ENCODE measurements at places on chromosomes 6 and 20.

DNA sequence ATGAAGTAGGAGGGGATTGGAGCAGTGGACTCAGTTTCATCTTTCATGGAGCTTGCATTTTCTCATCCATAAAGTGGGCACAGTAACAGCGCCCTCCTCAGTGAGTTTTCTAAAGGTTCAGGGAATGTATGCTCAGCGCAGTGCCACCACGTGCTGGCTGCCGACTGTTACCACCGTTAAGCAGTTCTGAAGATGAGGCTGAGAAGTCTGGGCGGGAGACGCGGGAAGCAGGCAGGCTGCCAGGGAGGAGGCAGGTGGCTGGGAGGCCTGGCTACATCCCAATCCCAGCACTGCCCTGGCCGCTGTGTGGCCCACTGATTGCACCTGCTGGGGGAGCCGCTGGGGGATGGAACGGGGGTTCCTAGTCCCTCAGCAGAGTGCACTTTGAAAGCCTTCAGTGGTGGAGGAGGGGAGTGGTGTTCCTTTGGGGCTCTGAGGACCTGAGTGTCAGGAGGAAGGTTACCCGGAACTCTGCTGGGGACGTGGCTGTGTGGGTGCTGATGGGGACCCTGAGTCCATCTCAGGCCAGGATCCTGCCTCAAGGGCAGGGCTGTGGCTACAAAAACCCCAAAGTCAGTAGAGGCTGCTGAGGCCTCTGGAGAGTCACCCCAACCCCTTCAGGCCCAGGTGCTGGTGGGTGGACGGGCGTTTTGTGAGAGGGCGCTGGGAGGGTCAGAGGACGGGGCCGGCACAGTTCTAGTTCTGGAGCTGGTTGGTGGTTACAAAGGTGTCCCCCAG, 28.0 kb upstream of the PHACTR3 start:
- DNase-seq = no peak

GRCh38 chr6:137793805-137794515, 73.1 kb upstream of the TNFAIP3 start:
- DNase-seq = no peak

GRCh38 chr6:109255087-109255486, 127.2 kb downstream of the CD164 start:
- no peak for DNase-seq

DNA sequence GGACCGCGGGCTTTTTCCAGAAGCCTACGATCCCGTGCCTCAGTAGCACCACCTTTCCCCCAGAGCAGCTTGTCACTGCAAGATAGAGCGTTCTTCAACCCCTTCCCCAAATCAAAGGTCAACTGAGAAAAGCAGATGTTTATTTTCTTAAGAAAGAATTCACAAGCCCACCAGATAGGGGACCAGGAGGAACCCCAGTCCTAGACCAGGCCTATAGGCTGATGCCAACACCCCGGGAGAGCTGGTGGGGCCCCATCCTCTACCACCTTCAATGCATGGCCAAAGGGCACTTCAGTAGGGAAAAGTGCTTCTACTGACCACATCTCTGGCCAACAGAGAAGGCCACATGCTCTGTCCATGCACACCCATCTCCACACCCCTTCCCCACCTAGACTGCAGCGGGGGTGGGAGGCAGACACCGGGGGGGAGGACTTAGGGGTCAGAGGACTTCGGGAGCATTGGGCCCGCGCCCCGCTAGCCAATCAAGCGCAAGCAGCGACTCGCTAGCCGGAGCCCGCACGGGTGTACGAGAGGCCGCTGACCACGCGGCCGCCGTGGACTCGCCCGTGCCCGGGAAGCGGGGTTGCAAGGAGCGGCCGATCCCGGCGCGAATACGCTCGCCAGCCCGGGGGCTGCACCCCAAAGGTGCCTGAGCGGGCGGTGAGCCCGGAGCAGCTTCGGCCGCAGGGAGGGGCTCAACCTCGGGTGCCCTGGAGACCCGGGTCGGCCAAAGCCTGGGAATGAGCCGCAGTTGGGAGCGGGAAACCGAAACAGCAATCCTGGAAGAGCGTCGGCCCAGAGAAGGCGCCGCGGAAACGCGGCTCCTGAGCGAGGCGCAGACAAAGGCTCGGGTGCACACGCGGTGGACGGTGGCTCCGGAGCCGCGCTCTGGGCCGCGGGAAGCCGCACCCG, 2.8 kb downstream of the PDE10A start:
- no peak for DNase-seq

GRCh38 chr6:139905404-139906052, 531.1 kb upstream of the CITED2 start:
- no peak for DNase-seq

- no peak for DNase-seq
These were observed 114.4 kb upstream of the MLN start for GRCh38 chr6:33918175-33918695.

DNA sequence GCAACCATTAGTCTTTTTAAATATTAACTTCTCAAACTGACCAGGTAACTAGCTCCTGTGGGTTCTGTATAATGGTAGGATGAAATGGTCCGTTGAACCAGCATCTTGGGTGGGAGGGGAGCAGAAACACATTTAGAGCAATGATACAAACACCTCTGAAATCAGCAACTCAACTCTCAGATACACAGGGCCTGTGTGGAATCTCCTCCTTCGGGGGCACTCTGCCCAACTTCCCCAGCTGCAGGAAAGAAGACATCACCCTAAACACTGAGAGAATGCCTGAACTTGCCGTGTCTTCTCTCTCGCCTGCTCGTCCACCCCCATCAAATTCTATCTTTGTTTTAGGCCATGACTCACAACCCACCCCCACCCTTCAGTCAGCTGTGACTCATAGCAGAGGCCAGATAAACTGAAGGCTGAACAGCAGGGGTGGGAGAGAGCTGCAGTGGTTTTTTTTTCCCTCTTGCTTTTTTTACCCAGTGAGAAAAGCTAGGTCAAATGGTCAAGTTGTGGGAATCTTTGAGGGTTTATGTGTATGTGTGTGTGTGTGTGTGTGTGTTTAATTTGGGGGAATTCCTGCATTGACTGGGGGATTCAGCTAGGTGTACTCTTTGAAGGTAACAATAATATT, 593.4 kb upstream of the JAG1 start:
- DNase-seq = no peak

DNA sequence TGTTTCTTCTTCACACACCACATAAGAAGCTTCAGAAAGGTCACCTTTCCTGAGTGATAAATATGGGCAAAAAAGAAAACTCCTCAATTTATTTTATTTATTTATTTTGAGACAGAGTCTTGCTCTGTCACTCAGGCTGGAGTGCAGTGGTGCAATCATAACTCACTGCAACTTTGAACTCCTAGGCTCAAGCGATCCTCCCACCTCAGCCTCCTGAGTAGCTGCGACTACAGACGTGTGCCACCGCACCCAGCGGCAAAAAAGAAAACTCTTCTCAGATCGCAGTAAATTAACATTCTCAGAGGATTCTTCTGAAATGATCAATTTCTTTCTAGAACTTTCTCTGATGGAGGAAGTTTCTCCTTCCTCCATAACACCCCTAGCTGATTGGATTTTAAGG, 111.2 kb downstream of the TRERF1 start:
- DNase-seq = no peak

- no peak for DNase-seq
These were observed 616 bp downstream of the TUBB start for GRCh38 chr6:30720738-30721197.

DNA sequence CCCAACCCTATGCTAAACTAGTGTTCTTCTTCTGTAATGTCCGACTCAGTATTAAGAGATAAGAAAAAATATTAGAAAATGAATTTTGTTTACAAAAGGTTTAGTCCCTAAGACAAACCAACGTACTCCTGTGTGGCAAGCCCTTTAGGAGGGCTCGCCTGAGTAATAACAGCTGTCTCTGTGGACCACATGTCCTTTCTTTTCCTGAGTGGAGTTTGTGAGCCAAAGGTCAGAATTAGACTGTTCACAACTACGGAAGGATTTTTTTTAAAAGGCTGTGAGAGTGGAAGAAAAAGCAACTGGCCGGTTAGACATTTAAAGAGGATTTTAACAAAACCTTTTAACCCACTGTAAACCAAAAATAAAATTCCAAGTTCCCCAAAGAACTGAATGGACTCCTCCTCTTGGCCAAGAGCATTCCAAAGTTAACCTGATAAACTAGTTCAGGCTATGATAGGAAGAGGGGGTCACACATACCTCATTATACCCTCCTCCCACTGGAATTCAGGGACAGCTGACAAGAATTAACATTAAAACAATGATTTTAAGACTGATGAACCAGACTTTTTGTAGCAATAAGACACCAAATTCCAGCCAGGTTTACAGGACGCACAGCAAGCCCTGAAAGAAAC, 43.5 kb downstream of the FAM184A start:
- no peak for DNase-seq

- DNase-seq = no peak
These were observed 25.6 kb downstream of the SIRPA start for GRCh38 chr20:1920826-1921225.

GRCh38 chr6:93992976-93993375, 573.6 kb upstream of the EPHA7 start:
- no peak for DNase-seq
